Activated effector memory CD4-positive, alpha-beta T cell treated with anti-CD3 and anti-CD28 coated beads, Interleukin-2, amount 50 U/mL, for 16 hours (primary cell): ENCODE measurements at places on chromosomes 4 and X.

- no peak for DNase-seq
Observed at GRCh38 chr4:55617587-55618197, 18.4 kb downstream of the NMU start.

DNA sequence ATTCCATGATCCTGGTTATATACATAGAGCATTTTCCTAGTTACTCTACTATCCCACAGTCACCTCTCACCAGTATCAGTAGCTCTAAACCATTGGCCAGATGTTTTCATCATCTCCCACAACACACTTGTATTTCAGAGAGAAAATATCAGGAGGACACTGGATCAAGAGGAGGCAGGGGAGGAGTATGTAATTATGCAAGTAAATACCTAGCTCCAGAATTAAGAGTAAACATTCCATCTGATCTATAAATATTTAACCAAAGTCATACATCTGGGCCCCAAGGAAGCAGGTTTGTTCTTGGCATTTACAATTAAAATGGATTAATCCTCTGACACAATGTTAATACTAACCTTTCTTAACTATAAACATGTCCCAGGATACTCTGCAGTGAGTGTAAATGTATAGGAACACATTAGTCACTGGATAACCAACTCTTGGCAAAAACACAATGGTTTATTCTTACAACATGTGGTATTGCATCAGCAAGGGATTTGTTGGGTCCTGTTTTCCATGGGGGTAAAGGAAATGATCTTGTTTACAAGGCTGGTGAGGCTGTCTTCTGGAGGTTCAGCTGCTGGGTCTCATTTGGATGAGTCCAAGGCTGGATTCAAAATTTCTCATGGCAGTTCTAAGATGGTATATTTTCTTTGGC is 170.1 kb downstream of the ATG4A start:
- DNase-seq: no peak

- no peak for DNase-seq
Observed at GRCh38 chr4:123477711-123478209, 81.2 kb downstream of the SPRY1 start.

- no peak for DNase-seq
Observed at GRCh38 chr4:7506119-7506518, 71.4 kb upstream of the PSAPL1 start.

- DNase-seq: no peak
Observed at GRCh38 chr4:158111241-158111640, 61.6 kb downstream of the GASK1B start.

DNA sequence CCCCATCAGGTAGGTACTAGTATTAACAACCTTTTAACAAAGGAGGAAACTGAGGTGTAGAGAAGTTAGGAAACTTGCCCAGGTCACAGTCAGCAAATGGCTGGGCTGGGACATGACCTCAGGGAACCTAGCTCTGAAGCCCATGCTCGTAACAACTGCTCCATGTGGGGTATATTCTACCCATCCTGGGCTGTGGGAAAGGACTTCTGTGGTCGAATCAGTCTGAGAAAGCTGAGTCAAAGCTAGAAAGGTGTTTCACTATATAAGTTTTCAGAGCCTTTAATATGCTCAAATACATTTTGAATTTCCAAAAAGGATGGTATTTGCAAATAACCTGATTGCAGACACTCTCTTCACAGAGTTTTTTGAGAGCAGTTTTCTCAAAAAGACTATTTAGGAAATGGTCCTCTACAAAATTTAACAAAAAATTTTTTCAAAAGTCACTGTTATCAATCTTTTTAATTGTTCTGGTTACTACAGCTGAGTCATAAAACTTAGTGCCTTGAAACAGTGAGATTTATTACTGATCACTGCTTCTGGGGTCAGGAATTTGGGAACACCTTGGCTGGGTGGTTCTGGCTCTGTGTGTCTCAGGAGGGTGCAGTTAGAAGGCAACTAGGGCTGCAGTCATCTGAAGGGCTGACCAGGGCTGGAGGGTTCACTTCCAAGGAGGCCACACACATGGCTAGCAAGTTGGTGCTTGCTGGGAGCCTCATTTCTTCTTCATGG is 53.6 kb downstream of the NSG1 start:
- no peak for DNase-seq

DNA sequence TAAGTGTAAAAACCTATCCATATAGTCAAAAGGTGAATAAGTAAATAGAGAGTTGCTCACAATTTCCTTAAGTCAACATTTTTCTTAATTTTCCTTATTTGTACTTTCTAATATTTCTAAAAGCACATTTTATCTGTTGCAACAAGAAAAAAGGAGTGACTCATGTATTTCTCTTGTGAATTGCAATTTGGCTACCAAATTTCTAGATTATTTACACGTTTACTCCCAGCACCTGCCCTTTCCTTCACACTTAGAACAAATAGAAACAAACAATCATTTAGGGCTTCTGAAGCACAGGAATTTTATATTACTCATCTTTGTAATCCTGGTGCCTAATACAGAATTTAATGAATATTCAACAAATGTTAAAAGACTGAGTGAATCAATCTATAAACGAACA is 22.2 kb downstream of the BTC start:
- no peak for DNase-seq

- no peak for DNase-seq
Observed at GRCh38 chr4:149050840-149051239, 608.6 kb upstream of the NR3C2 start.

- DNase-seq: no peak
Observed at GRCh38 chrX:13288671-13289070, 31.2 kb downstream of the ATXN3L start.

- no peak for DNase-seq
Observed at GRCh38 chr4:108097990-108098553, 70.7 kb downstream of the LEF1 start.

DNA sequence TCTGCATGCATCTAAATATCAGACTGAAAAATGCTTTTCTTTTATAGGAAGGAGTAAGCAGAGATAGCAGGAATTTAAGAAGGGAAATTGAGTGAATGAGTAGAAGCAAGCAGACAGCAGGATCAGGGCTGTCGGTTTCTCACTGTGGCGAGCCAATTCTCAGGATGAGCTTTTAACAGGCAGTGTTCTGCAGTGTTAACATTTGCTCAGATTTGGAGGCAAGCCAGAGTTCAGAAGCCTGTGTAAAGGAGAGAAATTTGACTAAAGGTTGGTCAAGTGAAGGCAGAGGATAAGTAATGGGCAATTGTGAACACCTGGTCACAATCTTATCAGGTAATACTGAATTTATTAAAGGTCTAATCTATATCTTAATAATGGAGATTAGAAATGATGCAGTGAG is 133.3 kb upstream of the MAGEB16 start:
- no peak for DNase-seq

GRCh38 chr4:142900622-142901021 is 54.5 kb upstream of the INPP4B start:
- DNase-seq: no peak

DNA sequence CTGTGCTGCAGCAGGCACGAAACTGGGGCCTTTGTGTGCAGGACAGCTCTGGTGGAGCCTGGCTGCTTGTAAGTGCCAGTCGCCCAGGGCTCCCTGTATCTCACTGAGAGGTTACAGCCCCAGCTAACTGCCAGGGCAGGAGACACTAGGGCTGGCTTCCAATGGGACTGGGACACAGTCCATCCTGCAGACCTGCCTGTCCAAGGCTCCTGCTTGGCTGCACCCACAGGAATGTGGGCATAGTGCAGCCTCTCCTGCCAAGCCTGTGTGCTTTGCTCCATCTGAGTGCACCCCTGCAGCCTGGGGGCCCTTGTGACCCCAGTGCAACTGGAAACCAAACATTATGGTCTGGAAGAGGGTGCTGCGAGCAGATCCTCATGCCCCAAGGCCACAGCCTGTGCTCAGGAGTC is 144.0 kb downstream of the ADAM29 start:
- DNase-seq: no peak

GRCh38 chr4:74930162-74930561 is 2.8 kb upstream of the PARM1 start:
- no peak for DNase-seq

- no peak for DNase-seq
Observed at GRCh38 chrX:119885554-119886428, 9.9 kb upstream of the AKAP14 start.

GRCh38 chrX:153049093-153049492 is 7.2 kb upstream of the PNMA3 start:
- no peak for DNase-seq

DNA sequence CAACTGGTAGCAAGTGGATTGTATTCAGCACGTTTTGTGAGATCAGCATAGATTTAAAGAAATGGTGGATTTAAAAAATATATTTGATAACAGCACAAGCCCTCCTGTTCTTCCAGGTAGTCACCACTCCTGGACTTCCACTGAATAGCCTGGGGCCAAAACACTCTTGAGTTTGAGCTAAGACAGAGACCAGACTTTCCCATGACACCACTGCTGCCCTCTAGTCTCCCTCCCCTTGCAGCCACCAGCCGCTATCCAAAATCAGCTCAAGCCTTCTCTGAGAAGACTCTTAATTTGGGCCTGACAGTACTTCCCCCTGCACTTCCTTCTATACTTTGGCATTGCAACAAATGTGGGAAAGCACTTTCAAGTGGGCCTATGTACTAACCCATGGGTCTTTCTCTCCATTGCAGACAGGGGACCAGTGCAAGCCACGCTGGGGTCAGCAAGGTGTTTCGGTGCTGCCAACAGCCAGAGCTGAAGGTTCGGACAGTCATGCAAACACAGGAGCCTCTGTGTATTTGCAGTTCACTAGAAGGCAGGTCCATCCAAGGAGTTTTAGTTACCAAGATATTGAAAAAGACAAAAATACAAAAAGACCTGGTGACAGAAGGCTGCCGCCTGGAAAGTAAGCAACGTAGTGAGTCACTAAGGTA is 40.5 kb upstream of the KLHL13 start:
- DNase-seq: no peak

- no peak for DNase-seq
Observed at GRCh38 chr4:83118869-83119268, 4.3 kb upstream of the PLAC8 start.

DNA sequence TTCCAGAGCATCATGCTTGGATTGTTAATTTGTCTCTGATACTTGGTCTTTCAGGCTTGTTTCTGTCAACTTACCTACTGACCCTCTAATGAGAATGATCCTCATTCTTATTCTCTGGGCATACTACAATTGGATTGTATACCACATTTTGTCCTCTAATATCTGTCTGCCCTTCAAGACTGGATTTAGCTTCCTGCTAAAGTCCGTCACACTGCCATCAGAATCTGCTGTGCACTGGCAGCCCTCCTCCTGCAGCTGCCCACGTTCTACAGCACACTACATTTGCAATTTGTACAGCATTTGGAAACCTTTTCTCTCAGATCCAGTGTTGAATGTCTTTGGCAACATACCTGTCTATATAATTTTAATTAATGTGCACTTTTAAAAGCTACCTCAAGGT is 183.1 kb downstream of the ZNF330 start:
- DNase-seq: no peak

DNA sequence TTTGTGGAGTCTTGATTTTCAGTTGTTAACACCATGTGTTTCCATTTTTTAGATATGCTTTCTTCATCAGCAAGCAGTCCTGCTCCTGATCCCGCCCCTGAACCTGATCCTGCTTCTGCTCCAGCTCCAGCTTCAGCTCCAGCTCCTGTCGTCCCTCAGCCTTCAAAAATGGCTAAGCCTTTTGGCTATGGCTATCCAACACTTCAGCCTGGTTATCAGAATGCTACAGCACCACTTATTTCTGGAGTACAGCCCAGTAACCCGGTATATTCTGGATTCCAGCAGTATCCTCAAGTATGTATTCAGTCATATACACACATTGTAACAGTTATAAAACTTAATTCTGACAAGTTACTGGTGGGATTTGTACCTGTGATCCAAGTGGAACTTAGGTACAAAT is 60.9 kb downstream of the SEC24B start:
- DNase-seq: no peak

- DNase-seq: no peak
Observed at GRCh38 chr4:183571350-183571941, 66.6 kb downstream of the ING2 start.

DNA sequence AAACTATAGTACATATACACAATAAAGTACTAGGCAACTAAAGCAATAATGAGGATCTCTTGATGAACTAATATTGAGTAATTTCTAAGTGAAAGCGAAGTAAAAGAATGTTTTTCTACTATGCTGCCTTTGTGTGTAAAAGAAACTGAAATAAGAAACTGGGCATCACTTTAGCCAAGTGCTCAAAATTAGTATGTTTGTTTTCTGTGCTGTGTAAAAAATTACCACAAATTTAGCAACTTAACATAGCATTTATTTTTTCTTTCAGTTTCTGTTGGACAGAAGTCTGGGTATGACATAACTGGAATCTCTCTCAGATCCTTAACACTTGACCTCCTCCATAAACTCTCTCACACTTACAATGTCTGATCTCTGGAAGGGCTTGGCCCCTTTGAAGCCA is 687.1 kb upstream of the MAGEB2 start:
- no peak for DNase-seq

DNA sequence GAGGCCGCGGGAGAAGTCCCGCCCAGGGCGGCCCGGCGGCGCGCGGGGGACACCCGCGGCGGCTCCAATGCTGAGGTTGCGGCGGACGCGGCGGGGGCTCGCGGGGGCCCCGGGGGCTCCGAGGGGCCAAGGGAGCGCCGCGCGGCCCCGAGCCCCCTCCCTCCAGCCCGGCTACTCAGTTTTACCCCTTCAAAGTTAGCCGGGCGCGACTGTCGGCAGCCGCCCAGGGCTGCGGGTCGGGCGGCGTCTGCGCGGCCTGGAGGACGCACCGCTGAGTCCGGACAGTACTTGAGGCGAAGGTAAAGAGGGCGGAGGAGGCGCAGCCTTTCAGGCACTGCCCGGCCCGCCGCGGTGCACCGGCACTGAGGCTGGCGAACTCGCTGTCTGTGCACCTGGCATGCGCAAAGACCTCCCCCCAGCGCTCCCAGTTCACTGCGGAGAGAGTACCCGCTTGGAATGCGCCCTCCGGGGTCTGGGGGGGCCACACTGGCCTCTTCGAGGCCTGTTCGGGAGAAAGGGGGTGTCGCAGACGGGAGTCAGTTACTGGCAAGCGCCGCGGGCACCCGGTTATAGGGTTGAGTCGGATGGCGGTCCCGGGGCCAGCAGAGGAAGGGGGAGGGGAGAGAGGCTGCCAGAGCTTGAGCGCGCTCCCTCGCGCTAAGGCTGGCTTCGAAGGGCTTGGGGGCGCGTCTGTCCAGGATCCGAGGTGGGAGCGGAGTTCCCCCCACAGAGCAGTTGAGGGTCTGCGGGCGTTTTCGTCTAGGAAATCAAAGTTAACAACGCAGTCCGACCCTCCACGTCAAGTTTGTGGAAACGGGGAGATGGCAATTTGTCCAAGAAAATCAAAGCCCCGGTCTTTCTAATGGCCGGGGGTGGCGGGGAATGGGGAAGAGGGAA is 1.1 kb downstream of the PCDH19 start:
- no peak for DNase-seq

GRCh38 chr4:56757261-56757746 is 64.2 kb downstream of the SPINK2 start:
- peak; percentile 64 for DNase-seq

GRCh38 chr4:163703251-163703650 is 208.8 kb downstream of the TMA16 start:
- no peak for DNase-seq

DNA sequence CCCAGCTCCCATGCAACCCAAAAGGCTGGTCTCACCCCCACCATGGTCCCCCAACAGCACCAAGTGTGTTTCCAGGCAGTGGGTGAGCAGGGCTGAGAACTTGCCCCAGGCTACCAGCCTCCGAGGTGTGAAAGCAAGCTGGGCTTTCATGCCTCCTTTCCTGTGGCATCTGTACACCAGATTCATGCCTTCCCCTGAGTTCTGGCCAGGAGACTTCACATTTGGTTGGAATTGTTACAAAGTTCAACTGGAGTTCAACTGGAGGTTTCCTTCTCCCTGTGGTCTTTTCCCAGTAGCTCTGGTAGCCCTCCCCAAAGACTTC is 77.6 kb upstream of the RAB40AL start:
- no peak for DNase-seq

GRCh38 chr4:93671093-93671492 is 157.5 kb upstream of the ATOH1 start:
- DNase-seq: no peak
